ENCODE measurements at places on chromosomes 16 and 17.

DNA sequence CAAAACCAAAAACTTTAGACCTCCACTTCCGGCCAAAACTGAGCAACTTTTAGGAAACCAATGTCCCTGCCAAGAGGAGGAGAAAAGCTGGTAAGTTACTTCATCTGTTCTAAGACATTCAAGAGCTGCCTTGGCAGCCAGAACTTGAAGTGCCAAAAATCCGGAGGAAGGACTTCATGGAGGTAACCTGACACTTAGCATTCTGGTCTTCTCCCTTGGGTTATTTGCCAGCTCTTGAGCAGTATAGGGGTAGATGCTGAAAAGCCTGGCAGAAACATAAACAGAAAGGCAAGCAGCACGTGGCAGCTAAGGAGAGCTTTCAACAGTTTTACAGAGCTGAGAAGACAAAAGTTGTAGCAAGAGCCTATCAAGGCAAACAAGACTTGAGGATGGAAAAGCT is 53.2 kb downstream of the CDYL2 start:
- no peak for DNase-seq

DNA sequence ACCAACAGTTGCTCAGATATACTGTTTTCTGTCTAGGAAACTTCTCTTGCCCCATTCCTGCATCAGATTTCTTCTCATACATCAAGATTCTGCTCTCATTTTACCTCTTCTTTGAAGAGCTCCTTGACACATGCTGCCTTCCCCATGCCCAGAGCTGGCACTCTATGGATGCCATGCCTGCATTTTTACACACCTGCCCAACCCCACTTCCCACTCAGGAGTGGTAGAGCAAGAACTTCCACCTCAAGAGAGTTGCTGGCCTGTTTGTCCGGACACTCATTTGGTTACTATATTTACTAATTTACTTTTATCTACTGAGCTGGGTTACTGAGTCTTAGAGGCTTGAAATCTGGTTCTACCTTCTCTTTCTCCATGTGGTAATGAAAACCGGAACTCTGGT is 98.3 kb upstream of the HLF start:
- no peak for DNase-seq

DNA sequence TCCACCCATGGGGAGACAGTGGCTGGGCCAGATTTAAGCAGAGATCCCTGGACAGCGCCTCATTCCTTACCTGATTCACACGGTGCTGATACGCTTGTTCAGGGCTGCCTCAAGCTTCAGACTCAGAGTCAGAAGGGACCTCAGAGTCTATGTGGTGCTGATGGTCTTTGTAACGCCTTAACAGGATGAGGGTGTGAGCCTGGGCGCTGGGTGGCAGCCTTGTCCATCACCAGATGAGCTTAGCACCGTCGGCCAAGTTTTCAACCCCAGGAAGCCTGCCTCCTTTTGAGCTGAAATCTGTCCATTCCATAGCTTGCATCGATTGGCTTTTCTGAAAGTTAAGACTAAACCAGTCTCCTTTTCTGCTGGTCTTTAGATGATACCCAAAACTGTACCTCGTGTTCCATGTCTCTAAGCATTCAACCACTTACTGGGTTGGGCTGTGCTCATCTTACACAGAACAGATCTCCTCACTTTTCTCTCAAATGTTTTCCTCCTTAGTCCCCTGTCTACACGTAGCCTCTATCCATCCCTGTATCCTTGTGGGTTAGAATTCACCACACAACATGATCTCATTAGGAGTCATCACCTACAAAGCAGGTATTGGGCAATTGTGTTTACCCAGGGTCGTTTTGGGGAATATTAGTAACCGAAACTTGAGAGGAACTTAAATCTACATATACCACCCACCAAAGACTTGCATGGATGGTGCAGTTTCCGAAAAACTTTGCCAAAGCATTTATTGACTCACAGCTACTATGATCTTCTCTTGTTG is 573.4 kb downstream of the CDH13 start:
- DNase-seq: peak; percentile 55

DNA sequence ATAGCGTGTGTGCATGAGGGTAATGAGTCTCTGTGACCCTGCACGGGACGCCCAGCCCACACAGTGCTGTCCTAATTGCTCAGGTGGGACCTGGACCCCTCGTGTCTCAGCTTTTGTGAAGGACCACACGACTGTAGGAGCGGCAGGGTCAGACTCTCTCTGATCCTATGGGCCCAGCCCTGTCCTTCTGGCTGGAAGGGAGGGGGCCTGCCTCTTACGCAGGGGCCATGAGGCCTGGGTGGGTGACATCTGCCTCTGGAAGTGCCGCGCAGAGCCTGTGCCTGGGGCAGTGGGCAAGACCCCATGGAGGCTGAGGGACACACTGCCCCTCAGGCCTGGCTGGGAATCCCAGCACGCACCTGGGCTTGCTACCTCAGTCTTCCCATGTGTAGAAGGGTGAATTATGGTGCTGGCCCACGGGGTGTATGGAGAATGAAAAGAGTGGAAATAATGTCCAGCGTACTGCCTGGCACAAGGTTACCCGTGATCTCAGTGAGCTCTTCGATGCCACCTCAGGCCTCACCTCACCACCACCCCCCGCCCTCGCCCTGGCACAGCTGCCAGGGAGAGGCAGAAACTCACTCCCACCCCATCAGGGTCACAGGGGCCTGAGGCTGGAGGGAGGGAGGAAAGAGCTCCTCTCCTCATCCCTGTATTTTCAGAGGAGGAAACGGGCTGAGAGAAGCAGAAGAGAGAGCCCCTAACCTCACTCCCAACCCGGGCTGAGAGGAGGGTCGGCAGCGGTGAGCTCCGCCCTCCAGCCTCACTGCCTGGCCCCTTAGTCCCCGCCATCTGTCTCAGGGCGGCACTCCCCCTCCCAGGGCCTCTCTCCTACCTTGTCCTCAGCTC is 27.1 kb upstream of the DBNDD1 start:
- DNase-seq: no peak

DNA sequence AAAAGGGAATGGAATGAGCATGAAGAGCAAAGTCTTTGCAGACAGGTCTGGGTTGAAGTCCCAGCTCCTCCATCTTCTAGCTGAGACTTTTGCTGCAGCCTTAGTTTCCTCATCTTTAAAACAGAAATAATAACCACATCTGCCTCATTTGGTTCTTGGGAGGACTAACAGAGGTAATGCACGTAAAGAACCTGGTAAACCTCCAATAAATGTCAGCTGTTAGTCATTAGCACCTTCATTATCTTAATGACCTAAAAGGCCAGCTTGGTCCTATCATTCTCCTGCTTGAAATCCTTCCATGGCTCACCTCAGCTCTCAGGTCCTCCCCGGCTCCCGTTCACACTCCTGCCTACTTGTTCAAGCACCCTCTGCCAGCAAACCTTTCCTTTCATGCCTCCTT is 51.8 kb downstream of the SKAP1 start:
- DNase-seq: no peak

All from HCEC 1CT (cell line).